ENCODE measurements at places on chromosomes 11 and 22.

DNA sequence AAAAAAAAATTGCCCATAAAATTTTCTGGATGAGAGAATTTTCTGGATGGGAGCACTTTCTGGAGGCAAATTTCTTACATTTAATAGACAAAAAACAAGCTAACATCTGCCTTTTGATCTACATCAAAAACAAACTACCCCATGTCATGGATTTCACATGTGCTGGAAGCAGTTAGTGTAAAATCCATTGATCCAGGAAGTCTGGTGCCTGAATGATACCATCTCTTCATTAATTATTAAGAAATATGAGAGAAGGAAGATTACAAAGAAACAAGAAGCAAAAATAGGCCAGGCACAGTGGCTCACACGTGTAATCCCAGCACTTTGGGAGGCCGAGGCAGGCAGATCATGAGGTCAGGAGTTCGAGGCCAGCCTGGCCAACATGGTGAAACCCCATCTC lies 53.2 kb upstream of the FAM181B start:
- DNase-seq, result no peak

GRCh38 chr22:43346521-43346929 lies 3.4 kb upstream of the SCUBE1 start:
- DNase-seq, result no peak

DNA sequence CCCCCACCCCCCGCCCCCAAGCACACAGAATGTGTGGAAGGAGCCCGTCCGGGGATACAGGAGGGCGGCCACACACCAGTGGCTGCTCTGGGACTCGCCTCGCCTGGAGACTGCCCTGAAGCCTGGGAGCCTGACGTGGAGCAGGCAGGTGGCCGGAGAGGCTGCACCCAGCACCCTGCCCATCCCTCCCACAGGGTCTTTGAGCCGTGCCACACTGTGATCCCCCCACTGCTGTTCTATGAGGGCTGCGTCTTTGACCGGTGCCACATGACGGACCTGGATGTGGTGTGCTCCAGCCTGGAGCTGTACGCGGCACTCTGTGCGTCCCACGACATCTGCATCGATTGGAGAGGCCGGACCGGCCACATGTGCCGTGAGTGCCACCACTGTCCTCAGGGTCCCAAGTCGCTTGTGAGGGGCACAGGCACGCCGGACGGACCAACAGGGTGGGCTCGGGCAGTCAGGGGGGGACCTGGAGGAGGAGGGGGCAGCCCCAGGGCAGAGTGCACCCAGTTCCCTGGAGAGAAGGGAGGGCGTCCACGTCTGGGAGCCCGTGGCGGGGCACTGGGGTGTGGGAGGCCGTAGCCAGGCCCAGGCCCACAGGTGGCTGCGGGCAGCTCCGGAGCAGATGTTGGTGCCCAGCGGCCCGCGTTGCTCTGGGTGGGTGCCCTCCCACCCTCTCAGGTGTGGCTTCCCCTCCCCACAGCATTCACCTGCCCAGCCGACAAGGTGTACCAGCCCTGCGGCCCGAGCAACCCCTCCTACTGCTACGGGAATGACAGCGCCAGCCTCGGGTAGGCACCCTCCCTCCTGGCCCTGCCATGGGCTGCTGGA lies 27.0 kb upstream of the MUC5B start:
- no peak for DNase-seq

DNA sequence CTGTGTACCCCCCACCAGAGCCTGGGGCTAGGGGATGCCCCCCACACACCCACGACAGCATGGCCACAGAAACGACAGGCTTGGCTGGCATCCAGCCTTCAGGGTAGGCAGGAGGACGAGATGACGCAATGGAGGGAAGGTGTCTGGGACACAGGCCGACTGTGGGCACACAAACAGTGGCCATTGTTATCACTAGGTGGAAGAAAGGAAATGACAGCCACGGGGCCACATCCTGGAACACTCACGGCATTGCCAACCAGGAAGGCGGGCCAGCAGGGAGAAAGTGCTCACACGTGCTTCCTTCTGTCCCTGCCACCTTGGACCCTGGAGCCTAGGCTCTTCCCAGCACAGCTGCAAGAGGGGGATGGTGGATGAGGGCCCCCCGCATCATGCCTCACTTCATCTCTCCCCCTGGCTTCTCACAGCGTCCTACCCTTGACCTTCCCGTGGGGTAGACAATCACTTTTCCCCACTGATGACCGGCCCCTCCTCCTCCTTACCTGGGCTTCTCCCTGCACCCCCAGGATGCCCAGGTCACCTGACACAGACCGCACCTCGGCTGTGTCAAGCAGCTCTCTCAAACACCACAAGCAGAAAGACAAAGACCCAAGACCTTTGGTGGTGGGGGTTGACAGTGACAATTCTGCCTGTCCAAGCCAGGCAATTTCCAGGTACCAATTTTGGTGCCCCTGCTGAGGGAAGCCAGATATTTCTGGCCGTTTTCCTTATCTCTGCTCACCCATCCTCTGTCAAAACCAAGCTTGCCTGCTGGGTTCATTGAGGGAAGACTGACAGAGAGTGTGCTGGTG lies 8.6 kb downstream of the PLA2G6 start:
- peak; percentile 41 for DNase-seq

- DNase-seq, result no peak
Measured at GRCh38 chr22:43375951-43376455, 32.8 kb upstream of the SCUBE1 start.

- no peak for DNase-seq
Measured at GRCh38 chr11:109338131-109338530, 83.9 kb upstream of the C11orf87 start.

DNA sequence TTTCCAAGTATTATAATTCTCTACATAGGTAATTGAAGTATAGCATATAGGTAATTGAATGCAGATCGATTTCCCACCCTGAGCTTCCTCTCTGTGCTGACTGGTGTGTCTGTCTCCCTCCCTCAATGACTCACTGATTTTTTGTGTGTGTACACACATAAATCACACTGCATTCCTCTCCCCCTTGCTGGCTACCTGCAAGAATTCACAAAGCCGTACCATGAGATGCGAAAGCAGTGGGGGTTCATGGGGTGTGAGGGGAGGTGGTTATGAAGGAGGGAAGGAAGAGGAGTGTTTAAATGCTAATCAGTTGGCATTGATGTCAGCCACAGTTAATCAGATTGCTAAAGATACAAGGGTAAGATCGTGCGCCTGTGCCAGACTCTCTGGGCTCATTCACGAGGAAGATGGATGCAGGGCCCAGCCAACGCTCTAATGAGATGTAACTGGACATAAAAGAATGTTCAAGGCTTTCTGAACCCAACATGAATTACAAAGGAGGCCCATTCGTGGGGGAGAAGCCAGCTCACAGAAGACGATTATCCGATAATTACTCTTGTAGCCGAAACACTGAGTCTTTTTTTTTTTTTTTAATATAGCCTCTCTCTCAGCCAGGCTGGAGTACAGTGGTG lies 107.4 kb downstream of the SEZ6L start:
- DNase-seq, result no peak

DNA sequence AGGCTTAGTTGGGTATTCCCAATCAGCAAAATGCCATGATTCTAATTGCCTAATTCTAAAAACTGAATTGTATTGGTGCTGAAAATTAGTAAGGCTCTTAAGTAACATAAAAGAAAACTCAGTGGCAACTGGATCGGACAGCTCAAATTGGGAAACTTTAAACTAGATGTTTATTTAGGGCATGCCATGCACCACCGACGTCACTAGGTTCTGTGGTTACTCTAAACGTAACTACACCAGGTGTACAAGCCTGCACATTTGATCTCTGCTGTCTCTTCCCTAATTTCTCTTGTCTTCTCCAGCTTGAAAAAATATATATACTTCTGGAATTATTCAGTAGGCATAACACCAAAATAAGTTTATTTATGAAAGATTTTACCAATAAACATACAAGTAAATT lies 378.2 kb downstream of the DCDC1 start:
- no peak for DNase-seq

- no peak for DNase-seq
Measured at GRCh38 chr11:9230296-9230695, 34.9 kb downstream of the DENND5A start.

GRCh38 chr11:71459767-71460320 lies 6.8 kb downstream of the NADSYN1 start:
- DNase-seq, result no peak

DNA sequence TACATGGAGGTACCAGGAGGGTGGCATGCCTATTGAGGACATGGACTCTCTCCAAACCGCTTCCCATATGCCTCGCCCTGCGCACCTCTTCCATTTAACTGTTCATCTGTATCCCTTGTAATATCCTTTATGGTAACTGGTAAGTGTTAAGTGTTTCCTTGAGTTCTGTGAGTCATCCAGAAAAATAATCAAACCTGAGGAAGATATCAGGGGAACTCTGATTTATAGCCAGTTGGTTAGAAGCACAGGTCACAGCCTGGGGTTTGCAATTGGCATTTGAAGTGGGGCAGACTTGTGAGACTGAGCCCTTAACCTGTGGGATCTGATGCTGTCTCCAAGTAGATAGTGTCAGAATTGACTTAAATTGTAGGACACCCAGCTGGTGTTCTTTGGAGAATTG lies 27.6 kb upstream of the CAT start:
- DNase-seq, result no peak

DNA sequence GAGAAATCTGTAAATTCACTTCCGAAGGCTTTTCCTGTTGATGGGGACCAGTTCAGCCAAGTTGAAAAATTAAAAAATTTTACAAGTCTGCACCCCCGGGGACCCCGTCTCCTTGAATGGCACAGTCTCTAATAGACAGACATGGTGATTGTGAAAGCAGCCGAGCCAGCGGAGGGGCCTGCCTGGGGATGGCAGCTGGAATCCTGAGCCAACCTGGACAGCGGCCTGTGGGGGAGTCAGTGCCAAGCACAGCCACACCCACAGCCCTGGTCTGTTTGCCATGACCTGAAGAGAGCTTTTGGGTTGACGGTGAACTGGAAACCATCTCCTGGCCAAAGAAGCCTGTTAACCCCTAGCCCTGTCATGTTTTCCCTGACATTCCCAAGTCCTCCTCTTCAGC lies 64.7 kb downstream of the PARVG start:
- no peak for DNase-seq

DNA sequence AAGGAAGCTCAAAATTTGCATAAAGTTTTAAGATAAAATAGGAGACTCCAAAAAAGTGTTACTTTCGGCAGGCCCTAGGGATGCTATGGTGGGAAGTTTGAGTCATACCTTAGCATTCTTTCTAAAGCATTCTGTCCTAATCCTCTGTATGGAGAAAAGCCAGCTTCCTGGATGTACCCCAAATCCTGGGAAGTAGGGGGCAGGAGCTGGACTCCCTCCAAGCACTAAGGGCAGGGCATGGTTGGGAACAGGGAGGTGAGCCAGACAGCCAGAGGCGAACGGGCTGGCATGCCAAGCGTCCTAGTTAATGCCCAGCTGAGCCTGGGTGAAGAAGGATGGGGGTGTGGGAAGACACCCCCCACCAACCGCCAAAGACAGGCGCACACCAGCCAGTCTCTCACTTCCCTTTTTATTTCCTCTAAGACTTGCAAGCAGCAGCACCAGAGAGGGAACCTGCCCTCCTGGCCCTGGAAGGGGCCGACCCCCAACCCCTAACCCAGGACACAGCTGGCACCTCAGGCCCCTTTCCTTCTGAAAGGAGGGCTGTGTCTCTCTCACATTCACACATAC lies 23.9 kb downstream of the RTN4RL2 start:
- no peak for DNase-seq

- peak; percentile 38 for DNase-seq
Measured at GRCh38 chr11:94666792-94667721, 99.9 kb downstream of the PIWIL4 start.

- peak; percentile 73 for DNase-seq
Measured at GRCh38 chr11:83025267-83025704, 46.4 kb downstream of the RAB30 start.

- no peak for DNase-seq
Measured at GRCh38 chr11:23836981-23837380, 659.9 kb upstream of the LUZP2 start.

DNA sequence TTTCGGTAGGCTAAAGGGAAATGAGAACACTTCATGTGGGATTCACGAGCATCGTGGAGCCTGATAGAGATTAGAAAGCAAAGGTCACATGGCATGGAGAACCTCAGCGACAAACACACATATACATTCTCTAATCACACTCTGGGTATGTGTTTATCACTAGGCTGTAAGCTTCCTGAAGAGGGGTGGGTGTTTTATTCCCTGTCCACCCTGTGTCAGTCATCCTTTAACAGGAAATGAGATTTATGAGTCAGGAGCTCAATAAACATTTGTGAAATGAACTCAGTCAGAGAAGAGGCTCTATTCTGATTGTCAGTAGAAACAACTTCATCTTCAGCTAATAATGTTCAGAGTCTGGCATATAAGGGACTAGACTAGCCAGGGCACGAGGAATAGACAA lies 71.7 kb upstream of the EIF3M start:
- DNase-seq, result no peak

DNA sequence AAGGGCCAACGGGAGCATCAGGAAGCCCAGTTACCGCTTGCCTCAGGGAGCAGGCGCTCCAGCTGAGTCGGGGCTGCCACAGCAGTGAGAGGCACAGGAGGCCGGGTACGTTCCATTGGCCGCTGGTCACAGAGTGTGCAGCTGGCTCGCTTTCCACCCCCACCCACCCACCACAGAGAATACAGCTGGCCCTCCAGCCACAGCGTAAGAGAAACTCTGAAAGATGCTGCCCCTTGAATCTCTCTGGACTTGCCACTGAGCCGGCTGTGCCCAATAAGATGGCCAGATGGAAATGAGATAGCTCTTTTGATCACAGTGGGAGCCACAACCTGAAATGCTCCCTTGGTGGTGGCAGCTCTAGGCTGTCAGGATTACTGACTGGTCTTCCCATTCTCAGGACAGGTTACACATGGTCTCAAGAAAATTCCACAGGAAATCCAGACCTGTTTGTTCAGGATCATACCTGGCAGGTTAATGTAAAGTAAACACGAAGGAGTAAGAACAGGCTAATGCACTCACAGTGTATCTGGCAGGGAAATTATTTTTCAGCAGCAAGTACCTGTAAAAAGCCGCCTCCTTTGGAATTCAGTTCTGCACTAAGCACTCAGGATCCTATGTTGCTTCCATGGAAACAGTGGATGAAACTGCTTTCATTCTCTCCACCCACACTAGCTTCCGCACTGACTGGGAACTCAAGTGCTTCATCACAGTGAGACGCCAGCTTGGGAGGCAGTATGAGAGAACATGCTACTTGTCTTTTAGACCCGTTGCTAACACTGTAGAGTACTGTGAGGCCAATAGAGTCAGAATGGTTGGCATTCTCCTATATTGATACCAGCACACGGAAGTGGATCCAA lies 16.5 kb downstream of the SIAE start:
- no peak for DNase-seq

Measured in PC-9 (cell line).